Pancreas (tissue), 10 donors: ENCODE measurements at places on chromosomes 11 and 22. TPM values are rescaled to one million over a fixed set of nuclear protein-coding genes. Genes with fewer than 3 reads are reported as not detected.

Gene SYTL2
- total RNA-seq = 2.8 TPM

Gene NRGN
- total RNA-seq = 1.2 TPM

GRCh38 chr22:20584872-20585638 is 77.6 kb downstream of the MED15 start:
- no peak for DNase-seq

- DNase-seq = peak; percentile 72
Observed at GRCh38 chr11:117144477-117145392, 648 bp downstream of the PAFAH1B2 start.

DNA sequence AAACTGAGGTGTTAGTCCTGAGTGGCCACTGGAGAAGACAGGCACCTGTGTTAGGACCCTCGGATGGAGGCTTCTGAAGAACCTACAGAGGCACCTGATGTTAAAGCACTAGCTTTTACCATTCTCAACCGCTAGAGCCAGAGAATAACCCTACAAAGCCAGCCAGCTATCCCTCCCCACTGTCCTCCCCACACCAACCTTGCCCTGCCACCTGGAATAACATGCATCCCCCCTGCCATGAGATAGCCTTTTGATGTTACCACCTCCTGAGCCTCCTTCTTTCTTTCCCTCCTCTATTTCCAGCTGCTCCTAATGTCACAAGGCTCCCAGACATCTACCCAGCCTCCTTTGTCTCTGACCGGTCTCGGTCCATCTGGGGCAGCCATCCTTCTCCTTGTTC is 28.1 kb downstream of the COMMD9 start:
- no peak for DNase-seq

- DNase-seq = no peak
Observed at GRCh38 chr11:68661014-68661413, 23.3 kb upstream of the GAL start.

- peak; percentile 78 for DNase-seq
Observed at GRCh38 chr22:38218661-38219622, 17.1 kb downstream of the MAFF start.

DNA sequence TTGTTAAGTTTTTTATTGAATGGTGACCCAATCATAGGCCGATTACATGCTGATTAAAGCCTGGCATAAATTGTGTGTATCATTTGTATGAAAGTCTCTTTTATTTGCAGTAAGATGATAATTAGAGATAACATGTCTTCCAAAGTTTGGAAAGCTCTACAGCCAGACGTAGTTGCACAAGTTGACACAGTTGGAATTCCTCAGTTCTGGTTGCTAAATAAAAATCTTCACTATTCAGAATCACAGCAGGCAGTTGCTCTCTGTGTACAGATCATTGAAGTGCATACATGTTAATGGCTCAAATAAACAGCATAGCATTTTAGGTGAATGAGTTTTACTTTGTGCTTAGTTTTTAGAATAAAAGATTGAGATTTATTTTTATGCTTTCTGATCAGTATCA is 69.5 kb downstream of the ARHGAP42 start:
- no peak for DNase-seq

GRCh38 chr11:68416070-68416578 is 44.4 kb upstream of the PPP6R3 start:
- DNase-seq = no peak

DNA sequence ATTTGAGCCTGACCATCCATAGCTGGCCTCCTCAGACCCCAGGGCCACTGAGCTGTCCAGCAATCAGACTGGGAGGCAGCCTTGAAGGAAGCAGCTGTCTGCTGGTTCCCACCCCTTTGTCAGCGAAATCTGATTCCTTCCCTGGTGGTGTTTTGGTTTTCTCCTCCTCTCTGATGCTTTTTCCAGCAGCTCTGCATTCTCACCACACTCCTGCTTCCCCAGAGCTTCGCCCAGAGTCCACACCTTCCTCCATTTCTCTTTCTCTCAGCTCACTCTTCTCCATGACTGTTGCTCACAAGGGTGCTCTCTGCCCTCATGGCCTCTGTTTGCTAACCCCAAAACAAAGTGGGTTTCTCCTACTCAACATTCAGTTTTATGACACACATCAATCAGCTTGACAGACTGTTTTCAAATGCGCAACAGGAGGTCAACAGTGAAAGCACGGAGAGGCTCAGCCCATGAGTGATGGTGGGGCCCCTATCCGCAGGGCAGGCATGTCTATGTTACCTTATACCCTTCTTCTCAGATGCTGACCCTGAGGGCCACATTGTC is 130.6 kb upstream of the MTNR1B start:
- no peak for DNase-seq
